ENCODE measurements at places on chromosomes 12 and 14. TPM values are rescaled to one million over a fixed set of nuclear protein-coding genes. Genes with fewer than 3 reads are reported as not detected.

DNA sequence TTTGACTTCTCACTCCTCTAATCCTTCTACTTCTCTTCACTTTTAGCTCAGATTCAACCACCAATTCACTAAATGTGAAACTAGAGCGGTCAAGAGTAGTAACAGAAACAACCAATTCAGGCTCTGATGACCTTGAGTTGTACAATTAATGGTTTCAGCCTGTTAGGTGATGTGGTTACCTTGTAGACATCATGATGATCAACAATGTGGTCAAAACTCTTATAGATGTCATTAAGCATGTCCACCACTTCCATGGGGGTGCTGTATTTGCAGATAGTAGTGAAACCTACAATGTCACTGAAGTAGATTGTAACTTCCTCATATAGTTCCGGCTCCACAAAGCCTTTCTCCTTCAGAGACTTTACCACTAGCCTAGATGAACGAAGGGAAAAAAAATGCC lies 54.1 kb upstream of the PLBD1 start:
- H3K27me3 ChIP-seq = no peaks in the 10 kb centered on the region
- H3K4me3 ChIP-seq = no peak overlapping the region
- H3K4me1 ChIP-seq = no peaks in the 10 kb centered on the region
- H3K27ac ChIP-seq = no peak overlapping the region

DNA sequence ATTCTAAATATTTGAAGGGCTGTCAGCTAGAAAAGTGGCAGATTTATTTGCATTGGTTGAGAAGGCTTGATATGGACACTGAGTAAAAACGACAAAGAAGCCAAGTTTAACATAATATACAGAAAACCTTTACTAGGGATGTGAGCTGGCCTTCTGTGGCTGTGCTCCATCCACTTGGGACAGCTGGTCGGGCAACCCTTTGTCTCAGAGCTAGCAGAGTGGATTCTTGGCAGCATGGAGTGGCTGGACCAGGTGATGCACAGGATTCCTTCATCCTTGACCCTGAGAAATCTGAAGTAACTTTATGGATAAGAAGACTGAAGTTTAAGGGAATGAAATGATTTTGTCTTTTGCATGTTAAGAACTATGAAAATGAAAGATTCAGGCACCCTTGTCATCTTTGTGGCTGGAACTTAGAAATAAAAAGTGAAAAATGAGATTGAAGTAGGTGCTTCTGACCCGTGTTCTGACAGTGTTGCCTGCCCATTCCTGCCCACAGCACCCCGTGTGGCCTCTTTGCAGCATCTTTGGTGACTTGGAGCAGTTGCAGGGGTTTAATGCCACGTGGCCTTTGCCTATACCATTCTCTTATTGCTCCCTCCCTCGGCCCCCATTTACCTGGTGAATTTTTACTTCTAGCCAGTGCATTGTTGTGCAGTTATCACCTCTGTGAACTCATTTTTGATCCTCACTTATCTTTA lies 32.6 kb downstream of the PELI2 start:
- no peaks in the 10 kb centered on the region for H3K36me3 ChIP-seq
- H3K4me1 ChIP-seq = peaks cover 16% of the 10 kb centered on the region
- H3K4me3 ChIP-seq = no peak overlapping the region
- no peaks in the 10 kb centered on the region for H3K27me3 ChIP-seq

DNA sequence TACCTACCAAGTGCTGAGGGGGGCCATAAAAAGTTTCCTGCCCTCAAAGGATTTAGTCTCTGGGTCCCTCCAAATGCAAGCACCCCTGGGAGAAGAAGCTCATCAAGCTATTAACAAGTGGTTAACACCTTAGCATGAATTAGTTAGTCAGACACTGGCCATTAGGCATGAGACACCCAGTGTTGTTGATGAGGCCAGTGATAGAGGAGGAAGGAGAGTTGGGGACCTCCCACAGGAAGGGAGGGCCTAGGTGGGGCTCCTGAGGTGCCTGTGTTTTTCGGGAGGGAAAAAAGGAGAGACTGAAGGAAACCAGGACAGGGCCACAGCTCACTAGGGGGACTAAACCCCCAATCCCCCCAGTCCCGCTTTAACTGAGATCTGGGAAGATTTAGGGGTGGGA lies 4.5 kb upstream of the KRT71 start:
- H3K36me3 ChIP-seq = no peaks in the 10 kb centered on the region
- DNase-seq = no peak
- H3K27me3 ChIP-seq = no peaks in the 10 kb centered on the region
- H3K4me1 ChIP-seq = peaks cover 87% of the 10 kb centered on the region
- H3K4me3 ChIP-seq = no peak overlapping the region

DNA sequence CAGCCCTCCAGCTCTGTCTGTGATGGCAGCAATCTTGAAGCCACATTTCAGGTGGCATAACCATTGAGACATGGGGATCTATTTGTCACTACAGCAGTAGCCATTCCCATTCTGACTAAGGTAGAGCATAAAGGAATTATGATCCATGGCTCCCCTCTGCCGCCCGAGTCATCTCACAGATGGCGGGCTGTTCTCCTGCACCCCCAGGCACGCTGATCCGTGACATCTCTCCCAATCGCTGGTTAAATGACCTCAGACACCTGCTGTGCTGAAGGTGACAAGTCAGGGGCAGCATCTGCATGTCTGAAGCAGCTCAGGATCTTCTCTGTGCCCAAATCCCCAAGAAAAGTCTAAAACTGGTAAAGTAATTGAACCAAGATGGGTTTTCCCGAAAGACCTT lies 124.3 kb downstream of the ZFP36L1 start:
- no peaks in the 10 kb centered on the region for H3K27me3 ChIP-seq
- H3K4me1 ChIP-seq = peaks cover 6% of the 10 kb centered on the region
- no peak overlapping the region for H3K4me3 ChIP-seq
- no peak overlapping the region for H3K27ac ChIP-seq
- no peaks in the 10 kb centered on the region for H3K36me3 ChIP-seq

DNA sequence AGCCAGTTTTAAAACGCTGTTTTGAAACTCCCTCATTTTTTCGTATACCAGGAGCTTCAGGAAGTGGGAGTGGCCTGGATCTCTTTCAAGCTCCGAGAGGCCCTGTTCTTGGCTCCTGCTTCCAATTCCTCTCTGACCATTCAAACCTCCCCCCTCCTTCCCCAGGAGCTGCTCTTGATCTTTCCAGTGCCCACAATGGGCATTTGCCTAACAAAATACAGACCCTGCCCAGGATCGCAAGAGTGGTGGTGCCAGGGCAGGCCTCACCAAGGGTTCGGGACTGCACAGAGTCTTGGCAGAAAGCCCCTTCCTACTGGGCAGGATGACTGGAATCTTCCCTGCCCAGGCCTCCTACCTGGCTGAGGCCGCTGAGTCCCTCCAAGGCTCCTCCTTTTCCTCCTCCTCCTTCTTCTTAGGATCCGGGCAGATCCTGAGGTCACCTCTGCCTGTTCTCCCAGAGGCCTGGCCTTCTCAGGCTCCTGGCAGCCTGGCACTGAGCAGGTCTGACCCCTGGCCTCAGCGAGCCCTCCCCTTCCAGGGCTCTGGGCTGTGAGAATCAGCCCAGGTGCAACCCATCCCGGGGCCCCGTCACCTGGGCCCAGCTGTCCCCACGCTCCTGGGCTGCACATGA lies 46.9 kb upstream of the NOS1 start:
- no peaks in the 10 kb centered on the region for H3K36me3 ChIP-seq
- no peak overlapping the region for H3K27ac ChIP-seq
- no peaks in the 10 kb centered on the region for H3K4me1 ChIP-seq
- no peaks in the 10 kb centered on the region for H3K27me3 ChIP-seq
- no peak for DNase-seq
- no peak overlapping the region for H3K4me3 ChIP-seq

- peaks cover 3% of the 10 kb centered on the region for H3K4me1 ChIP-seq
- H3K27me3 ChIP-seq = no peaks in the 10 kb centered on the region
- no peak overlapping the region for H3K4me3 ChIP-seq
- DNase-seq = no peak
- H3K27ac ChIP-seq = no peak overlapping the region
These were observed 15.9 kb downstream of the CFAP251 start for GRCh38 chr12:121934309-121934664.

Gene UNC119B
- 10.7 TPM for total RNA-seq

Gene ST8SIA1
- total RNA-seq = 0.79 TPM

Gene ACVRL1
- not detected for total RNA-seq

All from natural killer cell (primary cell).